Suppressor macrophage treated with lipopolysaccharide for 1 hour (primary cell): ENCODE measurements at places on chromosomes 6 and 20.

DNA sequence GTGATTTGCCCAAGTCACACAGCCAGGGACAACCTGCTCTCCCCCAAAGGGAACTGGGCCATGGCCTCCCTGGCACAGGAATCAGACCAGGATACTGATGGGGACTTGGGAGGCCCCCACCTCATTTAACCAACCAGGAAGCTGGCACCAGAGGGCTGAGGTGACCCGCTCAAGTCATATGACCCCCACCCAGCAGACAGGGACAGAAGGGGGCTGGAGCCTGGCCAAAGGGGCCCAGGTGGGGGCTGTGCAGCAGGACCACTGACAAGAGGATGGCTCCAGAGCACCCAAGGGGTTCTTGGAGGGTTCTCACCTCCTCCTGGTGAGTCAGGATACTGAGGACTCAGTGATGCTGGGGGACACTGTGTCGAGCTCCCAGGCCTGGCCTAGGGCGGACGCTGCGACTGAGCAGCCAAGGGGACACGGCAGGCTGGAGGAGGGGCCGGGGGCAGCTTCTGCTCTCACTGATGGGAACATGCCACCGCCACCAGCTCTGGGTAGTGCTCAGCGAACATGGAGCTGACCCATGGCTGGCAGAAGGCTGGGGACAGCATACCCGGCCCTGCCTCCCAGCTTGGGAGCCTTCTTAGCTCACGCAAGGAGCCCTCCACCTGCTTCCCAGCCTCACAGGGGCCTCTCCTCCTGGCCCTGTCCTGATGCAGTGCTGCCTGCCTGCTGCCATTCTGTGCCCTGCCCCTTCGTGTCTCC is 1.2 kb downstream of the CST7 start:
- no peak for DNase-seq

GRCh38 chr6:55578537-55579363 is at the start of gene HMGCLL1:
Gene HMGCLL1 (minus strand): TSS chr6:55579192. CDS start chr6:55579055, 137 bp downstream.
- DNase-seq = no peak

GRCh38 chr6:48423640-48424365 is 312.8 kb upstream of the PTCHD4 start:
- DNase-seq = no peak

GRCh38 chr6:82364087-82365015 is 734 bp downstream of the TPBG start:
- DNase-seq = peak; percentile 54
